ENCODE measurements at places on chromosomes 2 and 18.

DNA sequence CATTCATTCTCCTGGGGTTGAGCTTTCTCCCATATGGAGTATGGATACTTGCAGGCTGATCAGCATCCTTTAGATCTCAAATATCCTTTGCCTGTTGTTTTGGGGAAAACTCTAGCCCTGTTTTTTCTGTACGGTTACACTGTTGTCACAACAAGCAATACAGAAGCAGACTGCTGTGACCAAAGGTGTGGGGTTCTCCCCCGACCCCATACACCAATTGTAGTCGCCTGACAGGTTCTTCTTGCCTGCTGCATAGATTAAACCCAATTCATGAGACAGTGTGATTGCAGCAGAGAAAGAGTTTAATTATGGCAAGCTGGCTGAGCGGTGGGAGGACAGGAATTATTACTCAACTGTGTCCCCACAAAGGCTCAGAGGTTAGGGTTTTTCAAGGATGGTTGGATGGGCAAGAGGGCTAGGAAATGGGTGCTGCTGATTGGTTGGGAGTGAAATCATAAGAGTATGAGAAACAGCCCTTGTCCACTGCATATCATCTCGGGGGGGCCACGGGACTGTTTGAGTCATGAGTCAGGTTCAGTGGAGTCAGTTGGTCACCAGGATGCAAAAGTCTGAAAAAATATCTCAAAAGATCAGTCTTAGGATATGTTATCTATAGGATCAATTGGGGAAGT is 40.6 kb downstream of the ITGB1BP1 start:
- no peak for DNase-seq

DNA sequence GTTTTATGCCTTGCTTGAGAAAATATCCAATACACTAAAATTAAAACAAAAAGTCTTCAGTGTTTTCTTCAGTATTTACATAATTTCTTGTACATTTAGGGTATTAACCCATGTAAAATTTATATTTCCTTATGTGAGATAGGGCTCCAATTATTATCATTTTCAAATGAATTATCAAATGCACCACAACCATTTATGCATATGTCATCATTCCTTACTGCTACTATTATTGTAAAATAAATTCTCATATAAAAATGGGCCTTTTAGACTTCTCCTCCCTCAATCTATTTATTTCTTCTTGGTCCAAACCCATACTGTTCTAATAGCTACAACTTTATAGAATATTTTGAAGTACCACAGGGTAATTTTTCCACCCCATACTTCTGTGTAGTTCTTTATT is 175.3 kb upstream of the LYPD1 start:
- DNase-seq, result no peak

DNA sequence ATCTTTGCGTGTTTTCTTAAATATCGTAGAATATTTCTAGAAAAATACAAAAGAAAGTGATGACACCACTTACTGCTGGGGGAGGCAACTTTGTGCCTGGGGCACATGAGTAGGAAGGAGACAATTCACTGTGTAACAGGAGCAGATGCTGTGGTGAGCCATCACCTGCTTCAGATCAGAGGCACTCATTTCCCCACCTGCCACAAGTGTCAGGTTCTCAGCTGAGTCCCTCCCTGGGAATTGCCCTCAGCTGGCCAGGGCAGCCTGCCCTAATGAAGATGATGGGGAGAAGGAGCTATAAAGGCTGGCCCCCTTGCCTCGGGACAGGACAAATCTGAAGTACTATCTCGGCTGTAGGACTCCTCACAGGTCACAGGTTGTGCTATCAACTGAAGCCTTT is 322.8 kb downstream of the STK39 start:
- no peak for DNase-seq

DNA sequence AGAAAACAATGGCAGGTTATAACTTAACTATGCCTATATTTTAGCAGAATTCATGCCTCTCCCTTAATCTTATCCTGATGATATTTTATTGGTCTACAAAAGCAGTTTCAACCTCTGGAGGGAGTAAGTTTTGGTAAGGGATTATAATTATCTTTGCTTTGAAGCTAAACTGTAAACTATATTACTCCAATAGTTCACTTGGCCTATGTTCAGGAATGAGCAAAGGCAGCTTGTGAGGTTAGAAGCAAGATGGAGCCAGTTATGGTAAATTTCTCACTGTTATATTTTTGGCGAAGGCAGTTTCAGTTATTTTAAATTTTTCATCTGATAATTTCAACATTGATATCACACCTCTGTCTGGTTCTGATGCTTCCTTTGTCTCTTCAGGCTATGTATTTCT is 192.5 kb upstream of the RGPD4 start:
- no peak for DNase-seq
